Putamen (tissue), 1 donor: ENCODE measurements at places on chromosomes 16 and 17.

GRCh38 chr17:37079735-37080134 lies 131.0 kb downstream of the AATF start:
- no peak for DNase-seq

DNA sequence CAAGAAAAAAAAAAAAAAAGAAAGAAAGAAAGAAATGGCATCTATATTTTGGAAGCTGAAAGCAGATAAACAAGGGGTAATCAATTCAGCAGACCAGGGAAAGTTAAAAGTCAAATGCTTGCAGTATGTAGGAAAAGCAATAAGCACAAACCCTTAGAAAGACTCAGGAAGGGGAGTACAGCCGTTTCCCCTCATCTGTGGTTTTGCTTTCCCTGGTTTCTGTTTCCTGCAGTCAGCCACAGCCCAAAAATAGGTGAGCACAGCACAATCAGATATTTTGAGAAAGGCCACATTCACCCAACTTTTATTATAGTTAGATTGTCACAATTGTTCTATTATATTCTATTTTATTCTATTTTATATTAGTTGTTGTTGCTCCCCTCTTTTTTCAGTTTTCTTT lies 14.4 kb upstream of the ALOX12 start:
- DNase-seq = no peak

DNA sequence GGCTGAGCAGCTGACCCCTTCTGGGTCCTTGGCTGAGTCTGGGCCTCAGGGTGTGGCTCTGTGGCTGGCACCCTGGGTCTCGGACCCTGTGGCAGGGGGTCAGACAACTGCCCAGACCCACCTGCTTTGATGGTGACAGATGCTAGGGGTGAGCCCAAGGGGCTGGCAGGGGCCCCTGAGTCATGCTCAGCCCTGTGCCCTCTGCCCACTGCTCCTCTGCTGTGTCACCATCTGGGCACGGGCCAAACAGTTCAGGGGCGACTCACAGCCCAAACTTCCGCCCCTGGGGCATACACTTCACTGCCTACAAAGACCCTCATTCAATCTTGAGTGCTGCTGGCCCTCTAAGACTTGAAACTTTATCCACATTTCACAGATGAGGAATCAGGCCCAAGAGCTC lies 5.7 kb downstream of the ADGRG1 start:
- no peak for DNase-seq

DNA sequence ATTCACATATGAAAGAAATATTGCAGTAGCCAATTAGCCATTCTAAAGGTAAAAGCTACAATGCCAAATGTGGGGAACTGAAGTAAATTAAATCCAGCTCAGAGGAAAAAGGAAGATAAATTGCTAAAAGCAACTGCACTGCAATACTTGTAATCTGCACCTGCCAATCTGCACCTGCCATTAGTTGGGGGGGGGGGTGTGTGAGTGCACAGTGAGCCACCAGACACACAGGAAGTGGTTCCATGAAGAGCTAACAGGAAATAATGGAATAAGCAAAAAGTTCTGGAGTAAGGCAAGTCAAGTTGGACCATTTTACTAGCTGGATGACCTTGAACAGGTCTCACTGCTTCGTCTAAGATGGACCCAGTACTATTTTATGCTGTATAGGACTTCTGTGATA lies 191.8 kb downstream of the PARN start:
- DNase-seq = no peak

- DNase-seq = no peak
These were observed 43.4 kb downstream of the CPD start for GRCh38 chr17:30422171-30422570.

DNA sequence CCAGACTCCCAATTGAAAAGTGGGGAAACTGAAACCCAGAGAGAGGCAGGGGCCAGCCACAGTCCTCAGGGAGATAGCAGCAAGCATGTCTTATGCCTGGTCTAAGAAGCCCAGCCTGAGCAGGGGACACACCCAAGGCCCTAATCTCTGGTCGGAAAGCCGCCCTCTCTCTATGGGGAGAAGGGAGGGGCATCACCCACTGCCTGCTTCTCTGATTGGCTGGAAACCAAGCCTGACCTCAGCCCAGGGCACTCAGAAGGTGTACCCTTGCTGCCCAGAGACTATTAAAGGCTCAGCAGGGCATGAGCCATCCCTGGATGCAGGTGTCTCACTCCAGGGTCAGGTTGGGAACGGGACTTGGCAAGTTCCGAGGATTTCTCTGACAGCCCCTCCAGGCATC lies 5.7 kb upstream of the KRT13 start:
- no peak for DNase-seq
